CD4-positive, alpha-beta T cell treated with Interleukin-15 for 1 hour (primary cell): ENCODE measurements at places on chromosomes 7 and 10.

DNA sequence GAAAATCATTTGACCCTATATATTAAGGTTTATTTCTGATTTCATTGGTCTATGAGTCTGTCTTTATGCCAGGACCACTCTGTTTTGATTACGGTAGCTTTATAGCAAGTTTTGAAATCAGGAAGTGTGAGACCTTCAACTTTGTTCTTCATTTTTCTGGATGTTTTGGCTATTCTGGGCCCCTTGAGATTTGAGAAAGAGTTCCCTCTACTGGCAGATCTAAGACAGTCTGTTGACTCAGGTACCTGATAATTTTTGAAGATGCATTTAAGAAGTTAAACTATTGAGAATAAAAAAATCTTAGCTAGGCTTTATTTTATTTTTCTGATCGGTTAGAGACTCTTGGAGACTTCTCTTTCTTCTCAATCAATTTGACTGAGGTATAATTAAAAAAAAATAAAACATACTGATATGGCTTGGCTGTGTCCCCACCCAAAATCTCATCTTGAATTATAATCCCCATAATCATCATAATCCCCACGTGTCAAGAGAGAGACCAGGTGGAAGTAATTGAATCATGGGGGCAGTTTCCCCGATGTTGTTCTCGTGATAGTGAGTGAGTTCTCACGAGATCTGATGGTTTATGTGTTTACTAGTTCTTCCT lies 209.2 kb downstream of the SNX10 start:
- no peak for DNase-seq

DNA sequence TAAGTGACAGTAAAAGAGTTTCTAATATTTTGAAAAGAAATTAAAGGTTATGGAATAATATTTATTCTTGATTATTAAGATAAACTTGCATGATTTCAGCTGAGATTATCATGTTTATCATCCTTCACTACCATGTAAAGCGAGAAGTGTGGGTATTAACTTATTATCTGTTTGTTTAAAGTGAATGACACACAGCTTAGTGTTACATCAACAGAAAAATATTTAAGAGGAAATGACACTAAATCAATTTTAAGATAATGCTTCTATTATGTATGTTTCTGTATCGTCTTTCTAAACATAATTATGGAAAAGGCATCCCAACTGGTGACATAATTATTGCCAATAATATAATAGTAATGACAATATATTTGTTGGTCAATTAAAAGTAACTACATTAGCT lies 213.1 kb downstream of the PCDH15 start:
- no peak for DNase-seq

- no peak for DNase-seq
These were observed 190.8 kb downstream of the GLRX3 start for GRCh38 chr10:130326954-130327353.

- DNase-seq: peak; percentile 57
These were observed 41.0 kb downstream of the STRA8 start for GRCh38 chr7:135274495-135275268.

DNA sequence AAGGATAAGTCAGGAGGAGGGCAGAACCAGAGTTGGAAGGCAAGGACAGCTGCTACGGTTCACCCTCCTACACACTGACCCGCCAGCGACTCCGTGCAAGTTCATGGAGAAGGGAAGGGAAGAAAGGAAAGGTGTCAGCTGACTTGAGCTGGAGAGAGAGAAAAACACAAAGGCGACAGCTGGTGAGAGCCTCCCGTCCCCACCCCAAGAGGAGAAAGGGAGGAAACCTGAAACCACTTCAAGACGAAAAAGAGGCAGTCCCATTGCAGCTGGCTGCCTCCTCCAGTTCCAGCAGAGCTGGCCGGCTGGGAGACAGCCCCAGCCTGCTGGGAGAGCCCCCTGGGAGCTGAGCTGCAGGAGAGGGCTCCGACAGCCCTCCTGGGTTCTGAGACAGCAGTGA lies 75.2 kb downstream of the PARD3 start:
- DNase-seq: no peak

GRCh38 chr10:53726921-53727320 lies 954.3 kb upstream of the MBL2 start:
- no peak for DNase-seq

DNA sequence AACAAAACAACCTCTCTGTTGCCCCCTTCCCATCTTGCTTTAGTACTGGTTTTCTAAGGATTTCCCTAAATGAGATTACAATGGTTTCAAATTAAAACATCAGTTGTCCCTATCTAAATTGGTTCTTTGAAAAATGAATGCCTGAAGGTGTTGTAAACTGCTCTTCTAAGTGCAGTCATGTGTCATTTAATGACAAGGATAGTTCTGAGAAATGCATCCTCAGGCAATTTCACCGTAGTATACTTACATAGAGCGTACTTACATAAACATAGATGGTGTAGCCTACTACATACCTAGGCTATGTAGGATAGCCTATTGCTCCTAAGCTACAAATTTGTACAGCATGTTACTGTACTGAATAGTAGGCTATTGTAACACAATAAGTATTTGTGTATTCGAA lies 278.1 kb downstream of the MAGI2 start:
- DNase-seq: no peak

DNA sequence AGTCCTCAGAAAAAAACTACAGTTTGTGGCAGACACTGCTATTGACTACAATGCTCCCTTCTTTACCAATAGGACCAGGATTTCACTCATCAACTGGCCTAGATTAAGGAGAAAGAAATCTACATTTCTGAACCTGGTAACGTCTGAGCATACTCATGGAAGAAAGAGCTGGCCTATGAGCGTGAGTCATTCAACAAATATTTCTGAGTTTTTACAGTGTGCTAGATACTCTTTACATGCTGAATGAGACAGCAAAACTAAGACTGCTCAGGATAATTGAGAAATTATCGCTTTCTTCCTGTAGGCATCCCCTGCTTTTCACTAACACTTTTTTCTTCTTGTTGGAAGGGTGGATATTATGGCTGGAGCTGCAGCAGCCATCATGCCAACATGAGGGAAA lies 609.7 kb downstream of the TNS3 start:
- DNase-seq: no peak

GRCh38 chr10:110109511-110109910 lies 97.9 kb upstream of the MXI1 start:
- no peak for DNase-seq

GRCh38 chr10:64039198-64039597 lies 518.0 kb downstream of the REEP3 start:
- no peak for DNase-seq

DNA sequence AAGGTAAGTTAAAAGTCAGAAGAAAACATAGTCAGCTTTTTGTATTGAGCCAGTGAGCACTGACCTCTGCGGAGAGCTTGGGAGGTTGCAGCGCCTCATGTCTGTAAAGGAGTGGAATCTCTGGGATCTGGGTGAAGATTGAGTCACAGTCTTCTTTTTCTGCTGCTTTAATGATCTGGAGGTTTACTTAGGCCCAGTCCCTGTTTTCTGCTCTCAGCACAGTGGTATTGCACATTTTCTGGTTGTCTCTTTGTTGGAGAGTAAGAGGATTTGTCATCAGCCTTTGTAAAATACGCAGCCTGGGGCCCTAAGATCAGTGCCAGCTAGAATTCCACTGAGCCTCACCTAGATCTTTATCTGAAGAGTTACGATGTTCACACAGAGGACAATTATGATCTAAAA lies 58.3 kb upstream of the GJD4 start:
- DNase-seq: no peak

DNA sequence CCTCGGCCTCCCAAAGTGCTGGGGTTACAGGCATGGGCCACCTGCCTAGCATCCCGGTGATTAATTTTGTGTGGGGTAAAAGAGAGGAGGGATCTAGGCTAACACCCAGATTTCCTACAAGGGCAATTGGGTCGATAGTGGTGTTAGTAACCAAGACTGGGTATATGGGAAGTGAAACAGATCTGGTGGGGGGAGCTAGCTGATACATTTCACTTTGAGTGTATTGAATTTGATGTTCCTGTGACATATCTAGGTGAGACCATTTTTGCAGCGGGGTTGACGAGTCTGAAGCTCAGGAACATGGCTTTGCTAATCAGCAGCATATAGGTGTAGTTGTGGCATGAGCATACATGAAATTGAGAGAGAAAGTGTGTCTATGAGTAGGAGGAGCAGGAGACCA lies 12.0 kb downstream of the CLCN1 start:
- DNase-seq: no peak

GRCh38 chr7:30231271-30231670 lies 53.1 kb upstream of the ZNRF2 start:
- no peak for DNase-seq

DNA sequence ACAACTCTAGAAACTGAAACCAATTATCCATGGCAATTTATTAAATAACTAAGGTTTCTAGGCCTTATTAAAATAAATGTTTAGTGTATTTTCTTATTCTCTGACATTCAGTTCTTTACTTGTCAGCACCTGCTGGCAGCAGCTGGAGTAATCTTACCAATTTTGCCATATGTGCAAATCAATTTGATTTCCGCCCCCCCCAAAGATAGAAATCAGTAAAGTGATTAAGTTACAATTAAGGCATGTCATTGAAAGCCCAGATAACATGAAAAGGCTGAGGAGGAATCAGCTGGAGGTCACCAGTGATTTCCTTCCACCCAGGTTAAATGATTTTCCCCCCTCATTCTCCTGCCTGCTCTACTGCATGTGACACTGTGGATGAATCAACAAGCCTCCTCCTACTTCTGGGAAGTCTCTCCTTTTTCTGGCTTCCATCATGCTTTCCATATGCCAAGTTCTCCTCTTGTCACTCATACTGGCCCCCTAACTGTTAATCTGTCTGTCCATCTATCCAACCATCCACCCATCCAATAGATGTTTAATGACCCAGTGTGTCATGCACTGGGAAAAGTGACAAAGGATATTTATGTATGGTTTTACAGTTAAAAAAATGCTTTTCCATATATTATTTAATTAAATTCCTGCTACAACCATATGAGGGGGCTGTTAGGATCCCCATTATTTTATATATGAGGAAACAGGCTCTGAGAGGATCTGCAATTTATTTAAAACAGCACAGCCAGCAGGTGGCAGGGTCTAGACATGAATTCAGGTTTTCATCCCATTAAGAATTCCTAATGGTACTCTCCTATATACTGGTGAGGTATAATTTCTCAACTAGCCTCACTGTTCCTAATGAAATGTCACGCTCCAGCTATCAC lies 116.5 kb downstream of the ATXN7L1 start:
- no peak for DNase-seq

DNA sequence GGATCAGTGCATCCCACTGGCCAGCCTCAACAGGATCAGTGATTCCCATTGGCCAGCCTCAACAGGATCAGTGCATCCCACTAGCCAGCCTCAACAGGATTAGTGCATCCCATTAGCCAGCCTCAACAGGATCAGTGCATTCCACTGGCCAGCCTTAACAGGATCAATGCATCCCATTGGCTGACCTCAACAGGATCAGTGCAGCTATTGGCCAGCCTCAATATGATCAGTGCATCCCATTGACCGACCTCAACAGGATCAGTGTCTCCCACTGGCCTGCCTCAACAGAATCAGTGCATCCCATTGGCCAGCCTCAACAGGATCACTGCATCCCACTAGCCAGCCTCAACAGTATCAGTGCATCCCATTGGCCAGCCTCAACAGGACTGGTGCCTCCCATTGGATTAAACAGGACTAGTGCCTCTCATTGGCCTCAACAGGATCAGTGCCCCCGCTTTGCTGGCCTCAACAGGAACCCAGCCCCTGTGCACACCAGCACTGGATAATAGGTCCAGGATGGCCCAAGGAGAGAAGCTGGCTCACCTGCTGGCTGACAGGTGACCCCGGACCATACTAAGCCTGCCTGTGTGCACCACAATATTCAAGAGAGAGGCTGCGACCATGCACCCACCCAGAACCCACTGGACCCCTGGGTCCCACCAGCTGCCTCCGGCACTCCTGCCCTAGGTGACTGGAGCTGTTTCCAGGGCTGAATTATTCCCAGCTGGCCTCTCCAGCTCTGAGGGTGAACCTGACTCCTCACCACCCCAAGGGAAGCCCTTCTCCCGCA lies 59.9 kb downstream of the PDGFA start:
- no peak for DNase-seq

DNA sequence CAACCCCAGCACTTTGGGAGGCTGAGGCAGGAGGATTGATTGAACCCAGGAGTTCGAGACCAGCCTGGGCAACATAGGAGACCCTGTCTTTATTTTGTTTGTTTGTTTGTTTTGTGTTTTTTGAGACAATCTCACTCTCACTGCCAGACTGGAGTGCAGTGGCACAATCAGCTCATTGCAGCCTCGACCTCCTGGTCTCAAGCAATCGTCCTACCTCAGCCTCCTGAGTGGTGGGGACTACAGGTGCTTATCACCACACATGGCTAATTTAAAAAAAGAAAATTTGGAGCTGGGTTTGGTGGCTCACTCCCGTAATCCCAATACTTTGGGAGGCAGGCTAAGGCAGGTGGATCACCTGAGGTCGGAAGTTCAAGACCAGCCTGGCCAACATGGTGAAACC lies 30.6 kb upstream of the CCL24 start:
- DNase-seq: no peak

GRCh38 chr7:100577507-100577906 lies 3.8 kb upstream of the SAP25 start:
- no peak for DNase-seq

- no peak for DNase-seq
These were observed 58.6 kb upstream of the GSAP start for GRCh38 chr7:77474756-77475155.

- DNase-seq: no peak
These were observed 950.7 kb upstream of the PHF14 start for GRCh38 chr7:10022957-10023356.

GRCh38 chr7:2873686-2874551 lies 29.8 kb upstream of the GNA12 start:
- no peak for DNase-seq

DNA sequence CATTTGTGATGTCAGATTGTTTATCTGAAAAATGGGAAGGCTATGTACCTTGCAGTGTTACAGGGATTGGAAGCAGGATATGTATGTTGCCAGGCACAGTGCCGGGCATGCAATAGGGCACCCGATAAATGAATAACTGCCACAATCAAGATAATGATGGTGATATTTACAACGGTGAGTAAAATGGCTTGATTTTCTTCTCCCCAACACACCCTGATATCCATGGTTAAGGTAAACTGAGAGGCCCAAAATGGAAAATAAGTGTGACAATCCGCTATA lies 108.3 kb downstream of the CYP26A1 start:
- no peak for DNase-seq

- no peak for DNase-seq
These were observed 1.2 kb downstream of the GET4 start for GRCh38 chr7:877312-878232.

- DNase-seq: no peak
These were observed 207.8 kb downstream of the TAX1BP1 start for GRCh38 chr7:27947586-27948278.
